ENCODE measurements at places on chromosomes 11 and 22.

- no peak for DNase-seq
Measured at GRCh38 chr22:49299821-49300231, 527.8 kb downstream of the BRD1 start.

- no peak for DNase-seq
Measured at GRCh38 chr11:4433856-4434255, 15.2 kb upstream of the OR52K2 start.

DNA sequence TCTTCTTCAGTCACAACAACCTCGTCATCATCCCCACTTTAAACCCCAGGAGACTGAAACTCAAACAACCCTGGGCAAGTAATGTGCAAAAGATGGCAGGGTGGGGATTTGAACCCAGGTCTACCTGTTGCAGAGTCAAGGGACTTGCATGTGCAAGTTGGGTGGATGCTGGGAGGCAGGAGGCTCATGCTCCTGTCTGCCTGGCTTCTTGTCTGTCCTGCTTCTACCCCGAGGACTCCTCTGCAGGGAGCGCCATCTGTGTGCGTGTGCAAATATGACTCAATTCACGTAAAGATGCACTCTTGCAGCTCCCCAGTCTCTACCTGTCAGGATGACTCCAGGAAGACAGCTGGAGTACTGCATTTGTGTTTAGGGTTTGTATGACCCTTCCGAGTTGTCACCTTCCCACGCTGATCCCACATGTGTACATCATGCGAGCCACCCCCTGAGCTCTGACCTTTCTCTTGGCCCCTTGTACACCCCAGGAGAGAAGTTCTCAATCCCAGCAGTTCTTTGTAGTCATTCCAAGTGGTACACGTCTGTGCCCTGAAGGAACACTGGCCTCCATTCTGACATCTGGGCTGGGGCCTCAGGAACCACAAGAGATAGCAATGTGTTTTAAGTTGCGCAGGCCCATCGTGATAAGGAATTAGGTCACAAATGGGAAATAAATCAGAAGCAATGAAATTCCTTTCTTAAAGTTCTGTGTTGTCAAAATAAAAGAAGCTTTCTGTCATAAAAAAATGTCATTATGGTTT is 95.7 kb downstream of the CWC15 start:
- no peak for DNase-seq

GRCh38 chr22:17576470-17576869 is 13.2 kb downstream of the SLC25A18 start:
- peak; percentile 83 for DNase-seq

DNA sequence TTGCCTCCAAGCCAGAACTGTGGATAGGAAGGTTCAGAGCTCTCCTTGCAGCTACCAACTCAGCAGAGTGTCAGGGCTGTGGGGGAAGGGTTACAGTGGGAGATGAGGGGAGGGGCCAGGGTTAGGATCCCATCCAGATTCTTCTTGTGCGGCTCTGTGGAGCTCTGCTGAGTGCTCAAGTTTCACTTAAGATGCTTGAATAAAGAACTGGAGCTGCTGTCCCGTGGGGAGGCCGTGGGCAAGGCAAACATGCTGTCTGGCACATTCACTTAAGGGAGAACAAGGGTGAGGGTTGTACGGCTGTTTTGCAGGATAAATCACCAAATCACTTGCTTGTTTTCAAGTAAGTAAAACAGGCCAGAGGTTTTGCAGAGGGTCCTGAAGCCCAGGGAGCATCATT is 197.1 kb downstream of the FAM76B start:
- DNase-seq = no peak

DNA sequence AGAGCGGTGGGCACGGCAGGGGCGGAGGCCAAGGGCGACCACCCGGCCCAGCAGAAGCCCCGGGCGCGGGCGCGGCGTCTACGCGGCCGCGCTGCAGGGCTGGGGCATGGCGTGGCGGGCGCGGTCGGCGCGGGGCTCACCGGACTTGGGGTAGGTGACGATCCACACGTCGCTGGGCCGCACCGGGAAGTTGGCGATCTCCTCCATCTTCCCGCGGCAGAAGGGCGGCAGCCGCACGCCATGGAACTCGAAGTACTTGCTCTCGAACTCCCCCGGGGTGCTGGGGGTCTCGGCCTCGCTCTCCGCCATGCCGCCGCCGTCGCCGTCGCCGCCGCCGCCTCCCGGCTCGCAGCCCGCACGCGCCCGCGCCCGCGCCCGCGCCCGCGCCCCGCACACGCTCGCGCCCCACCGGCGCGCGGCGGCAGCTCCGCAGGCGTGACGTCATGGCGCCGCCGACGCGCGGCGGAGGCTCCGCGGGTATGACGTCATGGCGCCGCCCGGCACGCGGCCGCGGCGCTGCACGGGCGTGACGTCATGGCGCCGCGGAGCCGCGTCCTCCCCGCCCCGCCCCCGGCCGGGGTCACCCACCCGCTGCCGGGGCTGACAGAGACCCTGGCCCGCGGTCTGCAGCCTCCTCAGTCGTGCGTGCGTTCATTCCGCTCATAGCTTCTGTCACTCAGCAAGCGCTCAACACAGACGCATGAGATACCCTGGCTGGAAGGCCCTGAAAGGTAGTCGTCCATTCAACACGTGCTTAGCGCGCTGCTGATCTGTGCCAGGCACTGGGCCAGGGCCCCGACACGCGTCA is at the start of gene SULT4A1:
SULT4A1 (minus strand) TSS at position 440 of the 808 bp plus-strand sequence; CDS start at position 309, 131 bp downstream.
- DNase-seq = no peak

- DNase-seq = no peak
Measured at GRCh38 chr11:912266-912665, 1.7 kb upstream of the CHID1 start.

DNA sequence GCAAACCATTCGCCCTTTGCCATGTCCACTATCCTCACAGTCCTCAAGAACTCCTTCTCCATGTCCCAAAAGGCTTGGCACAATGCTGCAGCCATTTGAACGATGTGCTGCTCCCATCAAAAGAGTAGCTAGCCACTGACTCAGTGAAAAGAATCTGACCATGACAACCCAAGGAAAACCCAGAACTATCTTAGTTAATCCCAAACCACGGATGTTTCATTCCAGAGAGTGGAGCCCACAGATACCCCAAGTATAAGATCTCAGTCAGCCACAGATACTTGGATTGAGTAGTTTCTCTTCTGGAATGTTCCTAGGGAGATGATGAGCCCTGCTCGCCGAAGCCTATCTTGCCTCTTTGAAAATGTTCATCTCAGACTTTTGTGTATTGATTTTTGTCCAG is 176.9 kb downstream of the NAV2 start:
- peak; percentile 53 for DNase-seq

- DNase-seq = no peak
Measured at GRCh38 chr11:23317816-23318215, 457.5 kb upstream of the CCDC179 start.

DNA sequence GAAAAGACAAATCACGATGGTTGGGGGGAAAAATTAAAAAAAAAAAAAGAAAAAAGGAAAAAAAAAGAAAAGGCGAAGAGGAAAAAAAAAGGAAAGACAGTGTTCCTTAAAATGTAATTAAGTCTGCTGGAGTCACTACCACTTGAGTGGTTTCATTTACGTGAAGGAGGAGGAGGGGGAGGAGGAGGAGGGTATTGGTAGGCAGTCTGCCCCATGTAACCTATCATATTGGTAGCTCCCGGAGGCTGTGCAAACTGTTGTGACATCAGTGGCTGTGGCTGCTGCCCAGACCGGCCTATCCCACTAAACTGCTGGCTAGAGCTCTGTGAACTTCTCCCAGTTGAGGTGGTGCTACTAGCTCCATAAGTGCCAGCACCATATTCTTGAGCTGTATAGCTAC is 17.9 kb downstream of the KDELR3 start:
- no peak for DNase-seq

GRCh38 chr11:1349327-1350041 is 40.1 kb upstream of the TOLLIP start:
- no peak for DNase-seq

- DNase-seq = no peak
Measured at GRCh38 chr22:21067901-21068680, 22.3 kb downstream of the LRRC74B start.

DNA sequence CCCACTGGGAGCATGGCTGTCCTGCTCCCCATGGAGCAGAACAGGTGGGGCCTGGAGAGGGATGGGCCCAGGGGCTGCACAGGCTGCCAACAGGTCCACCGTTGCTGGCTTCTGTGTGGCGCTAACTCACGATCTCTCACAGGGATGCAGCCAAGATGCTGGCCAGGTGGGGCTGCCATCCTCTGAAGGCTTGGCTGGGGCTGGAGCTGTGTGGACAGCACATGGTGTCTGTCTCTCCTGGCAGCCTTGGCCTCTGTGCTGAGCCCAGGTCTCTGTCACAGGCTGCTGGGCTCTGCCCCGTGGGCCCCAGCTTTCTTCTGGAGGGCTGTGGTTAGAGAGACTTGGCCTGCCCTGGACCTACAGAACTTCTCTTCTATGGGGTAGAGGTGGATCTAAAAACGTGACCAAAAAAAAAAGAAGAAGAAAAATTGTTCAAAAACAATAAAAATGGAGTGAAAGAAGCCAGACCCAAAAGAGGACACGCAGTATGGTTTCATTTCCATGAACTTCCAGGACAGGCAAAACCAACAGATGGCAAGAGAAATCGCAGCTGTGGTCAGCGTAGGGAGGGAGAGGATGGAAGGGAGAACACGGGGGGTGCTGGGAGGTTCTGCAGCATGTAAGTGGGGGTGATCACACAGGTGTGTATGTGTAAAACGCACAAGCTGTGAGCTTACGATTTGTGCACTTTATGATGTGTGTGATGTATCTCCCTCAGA is 12.2 kb downstream of the PARVG start:
- DNase-seq = no peak

GRCh38 chr22:49812838-49813237 is 14.8 kb downstream of the BRD1 start:
- DNase-seq = no peak

DNA sequence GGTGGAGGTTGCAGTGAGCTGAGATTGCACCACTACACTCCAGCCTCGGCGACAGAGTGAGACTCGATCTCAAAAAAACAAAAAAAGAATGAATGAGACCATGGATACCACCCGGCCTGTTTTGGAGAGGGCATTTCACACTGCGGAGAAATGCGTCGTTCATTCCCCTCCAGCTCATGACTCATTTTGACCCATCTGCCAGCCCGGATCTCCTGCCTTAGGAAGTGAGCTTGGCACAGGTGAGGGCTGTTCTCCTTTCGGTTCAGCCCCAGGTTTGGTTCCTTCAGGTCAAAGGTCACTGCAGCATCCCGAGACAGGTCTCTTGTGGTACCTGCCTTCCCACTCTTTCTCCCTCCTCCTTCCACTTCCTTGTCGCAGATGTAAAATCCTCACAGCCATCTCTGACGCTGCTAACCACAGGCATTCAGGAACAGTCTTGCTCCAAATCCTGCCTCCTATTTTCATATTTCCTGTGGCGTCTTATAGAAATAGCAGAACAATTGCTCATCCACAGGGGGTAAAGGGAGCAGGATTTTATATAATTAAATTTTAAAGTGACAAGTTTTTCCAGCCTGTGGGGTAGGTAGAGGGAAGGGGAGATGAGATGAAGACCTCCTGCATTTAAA is 517.9 kb downstream of the NTM start:
- DNase-seq = peak; percentile 94

GRCh38 chr11:35363854-35364780 is 55.2 kb downstream of the SLC1A2 start:
- peak; percentile 77 for DNase-seq

DNA sequence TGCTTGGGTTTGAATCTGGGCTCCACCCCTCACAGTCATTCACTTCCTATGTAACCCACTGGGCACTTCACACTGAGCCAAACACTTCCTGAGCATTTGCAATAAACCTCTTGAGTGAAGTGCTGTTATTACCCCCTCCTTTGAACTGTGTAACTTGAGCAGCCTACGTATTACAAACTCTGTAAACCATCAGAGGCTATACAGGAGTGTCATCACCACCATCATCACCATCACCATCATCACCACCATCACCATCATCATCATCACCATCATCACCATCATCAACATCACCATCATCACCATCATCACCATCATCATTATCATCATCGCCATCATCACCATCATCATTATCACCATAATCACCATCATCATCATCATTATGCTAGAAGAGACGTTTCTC is 18.4 kb downstream of the RTL6 start:
- DNase-seq = no peak

DNA sequence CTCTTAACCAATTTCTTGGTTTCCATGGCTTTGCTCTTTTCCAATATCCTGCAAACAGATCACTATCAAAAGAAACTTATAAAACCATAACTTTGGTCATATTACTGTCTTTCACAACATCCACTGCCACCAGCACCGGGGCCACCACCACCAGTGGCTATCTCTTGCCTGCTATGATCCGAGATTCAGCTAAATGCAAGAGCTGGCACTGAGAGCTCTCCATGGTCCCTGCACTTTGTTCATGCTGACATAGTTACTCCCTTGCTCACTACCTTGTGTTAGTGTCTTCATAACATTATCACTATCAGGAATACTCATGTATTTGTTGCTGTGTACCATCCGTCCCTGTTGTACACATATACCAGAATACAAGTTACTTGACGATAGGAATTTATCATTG is 299.0 kb downstream of the ETS1 start:
- no peak for DNase-seq

- DNase-seq = no peak
Measured at GRCh38 chr22:48101704-48102103, 1339.3 kb downstream of the TBC1D22A start.

GRCh38 chr11:36948460-36949127 is 350.6 kb upstream of the RAG2 start:
- DNase-seq = no peak

DNA sequence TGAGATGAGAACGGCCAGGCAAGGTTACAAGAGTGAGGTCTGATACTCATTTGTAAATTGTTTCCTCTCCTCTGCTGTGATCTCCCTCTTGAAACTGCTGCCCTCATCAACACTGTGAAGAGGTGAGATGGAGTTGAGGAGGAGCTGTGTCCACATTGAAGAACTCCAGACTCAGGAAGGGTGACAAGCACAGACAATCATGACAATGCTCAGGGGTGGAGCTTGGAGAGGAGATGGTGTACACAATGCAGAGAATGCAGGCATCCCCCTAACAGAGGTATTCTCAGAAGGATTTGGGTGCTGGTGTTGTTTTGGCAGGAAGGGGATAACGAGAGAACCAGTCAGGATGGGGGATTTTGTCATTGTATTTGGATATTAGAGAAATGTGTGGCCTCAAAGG is 21.5 kb upstream of the MMP7 start:
- no peak for DNase-seq

GRCh38 chr11:111981270-111981669 is 43.9 kb upstream of the DLAT start:
- DNase-seq = no peak

DNA sequence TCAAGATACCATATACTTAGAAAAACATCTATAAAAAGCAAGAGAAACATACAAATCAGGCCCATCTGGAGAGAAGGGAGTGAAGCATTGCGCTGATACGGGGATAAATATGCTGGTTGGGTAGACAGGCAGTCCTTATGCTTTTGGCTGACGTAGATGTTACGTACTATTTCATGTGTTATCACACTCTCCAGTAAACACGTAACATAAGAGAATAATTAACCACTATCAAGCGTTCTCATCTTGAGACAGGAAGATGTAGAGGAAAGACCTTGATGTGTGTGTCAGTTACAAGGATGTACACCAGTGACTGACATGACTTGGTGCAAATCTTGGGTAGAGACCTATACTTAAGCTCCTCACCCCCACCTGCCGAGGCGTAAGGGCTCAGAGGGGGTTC is 86.7 kb upstream of the PRODH start:
- DNase-seq = no peak

Measured in non-pigmented ciliary epithelial cell (primary cell).